ENCODE measurements at places on chromosomes 1 and 21. TPM values are rescaled to one million over a fixed set of nuclear protein-coding genes. Genes with fewer than 3 reads are reported as not detected.
A peak's percentile ranks its signal among the peaks of the same experiment; 100 is the strongest.

Gene CLIC6
- 3.1 TPM for polyA plus RNA-seq

Gene ARHGEF16
- 0.55 TPM for polyA plus RNA-seq

Gene NUF2
- polyA plus RNA-seq = 0.18 TPM

Gene SUSD4
- polyA plus RNA-seq = 0.08 TPM

Gene QSOX1
- polyA plus RNA-seq = 32.3 TPM

Gene COL9A2
- 0.12 TPM for polyA plus RNA-seq

Gene C1orf167
- polyA plus RNA-seq = 2.1 TPM

Gene EPHA2
- 1.3 TPM for polyA plus RNA-seq

Gene CYP4A11
- polyA plus RNA-seq = not detected

Gene LCE1B
- polyA plus RNA-seq = not detected

Gene CELF3
- not detected for polyA plus RNA-seq

Gene PTGS2
- 0.13 TPM for polyA plus RNA-seq

Gene FCAMR
- not detected for polyA plus RNA-seq

Gene HES4
- 20.2 TPM for polyA plus RNA-seq

Gene SPRR4
- polyA plus RNA-seq = not detected

Gene ATAD3C
- 0.61 TPM for polyA plus RNA-seq

Gene CD164L2
- polyA plus RNA-seq = not detected

Gene LEMD1
- not detected for polyA plus RNA-seq

Gene CFHR2
- not detected for polyA plus RNA-seq

Gene ZSWIM5
- 0.24 TPM for polyA plus RNA-seq

GRCh38 chr1:39980555-39981313 is 25.8 kb downstream of the MFSD2A start:
- no peak for DNase-seq

- DNase-seq = no peak
Observed at GRCh38 chr1:156560585-156561163, 11.7 kb downstream of the IQGAP3 start.

- peak; percentile 82 for DNase-seq
Observed at GRCh38 chr21:45142469-45143308, 68.3 kb downstream of the ADARB1 start.

DNA sequence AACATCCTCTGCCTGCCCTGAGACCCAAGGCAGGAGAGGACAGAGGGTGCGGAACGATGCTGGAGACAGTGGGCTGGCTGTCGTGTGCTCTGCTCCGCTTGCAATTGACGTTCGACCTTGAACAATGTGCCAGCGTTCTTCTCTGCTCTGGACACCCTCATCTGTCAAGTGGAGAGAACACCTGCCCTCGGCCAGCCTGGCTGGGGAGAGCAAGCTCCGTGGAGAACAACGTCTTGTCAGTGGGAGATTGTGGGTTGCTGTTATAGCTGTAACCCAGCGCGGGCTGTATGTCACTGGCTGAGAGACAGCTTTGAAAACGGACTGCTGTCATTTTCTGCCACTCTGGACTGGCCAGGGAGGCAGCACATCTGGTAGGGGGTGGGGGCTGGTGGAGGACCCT is 14.7 kb downstream of the KIAA1614 start:
- no peak for DNase-seq

- DNase-seq = no peak
Observed at GRCh38 chr1:30083800-30084464, 639.5 kb downstream of the MATN1 start.

- no peak for DNase-seq
Observed at GRCh38 chr1:235782601-235783000, 84.1 kb downstream of the LYST start.

DNA sequence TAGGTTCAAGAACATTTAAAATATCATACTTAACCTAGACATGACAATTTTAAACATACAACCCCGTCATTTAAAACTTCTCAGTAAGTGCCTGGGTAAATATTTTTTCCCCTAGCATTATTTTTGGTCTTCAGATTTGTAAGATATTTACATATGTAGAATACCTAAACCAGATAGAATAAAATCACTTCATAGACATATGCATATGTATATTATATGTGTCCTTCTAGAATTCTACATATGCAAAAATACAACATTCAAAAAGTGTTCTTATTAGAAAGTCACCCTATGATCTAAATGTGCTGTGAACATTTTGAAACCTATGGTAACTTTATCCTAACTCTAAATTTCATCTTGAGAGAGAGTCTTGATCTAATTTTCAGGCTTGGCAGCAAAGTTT is 1467.0 kb upstream of the B3GALT2 start:
- DNase-seq = no peak

- no peak for DNase-seq
Observed at GRCh38 chr1:87903242-87903641, 574.6 kb downstream of the LMO4 start.

- DNase-seq = no peak
Observed at GRCh38 chr1:20342294-20343148, 51.8 kb downstream of the VWA5B1 start.

GRCh38 chr1:242556276-242556675 is 31.8 kb upstream of the PLD5 start:
- DNase-seq = no peak

DNA sequence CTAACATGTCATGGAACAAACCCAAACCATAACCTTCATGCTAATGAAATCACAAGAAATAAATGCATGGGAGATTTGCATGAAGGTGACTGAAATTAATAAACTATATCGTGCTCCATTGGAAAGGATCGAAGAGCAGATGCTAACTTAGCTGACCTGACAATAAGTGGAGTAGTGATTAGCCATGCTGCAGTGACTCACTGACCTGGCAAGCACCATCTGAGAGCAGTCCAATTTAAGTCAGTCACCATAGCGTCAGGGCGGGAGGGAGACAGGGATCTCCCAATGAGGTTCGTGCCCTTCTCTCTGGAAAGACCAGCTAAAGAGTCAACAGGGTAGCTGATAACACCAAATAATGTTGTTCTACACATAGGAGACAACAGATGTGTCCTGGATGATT is 21.5 kb downstream of the OLIG2 start:
- no peak for DNase-seq

- no peak for DNase-seq
Observed at GRCh38 chr1:245686006-245686405, 531.2 kb downstream of the KIF26B start.

DNA sequence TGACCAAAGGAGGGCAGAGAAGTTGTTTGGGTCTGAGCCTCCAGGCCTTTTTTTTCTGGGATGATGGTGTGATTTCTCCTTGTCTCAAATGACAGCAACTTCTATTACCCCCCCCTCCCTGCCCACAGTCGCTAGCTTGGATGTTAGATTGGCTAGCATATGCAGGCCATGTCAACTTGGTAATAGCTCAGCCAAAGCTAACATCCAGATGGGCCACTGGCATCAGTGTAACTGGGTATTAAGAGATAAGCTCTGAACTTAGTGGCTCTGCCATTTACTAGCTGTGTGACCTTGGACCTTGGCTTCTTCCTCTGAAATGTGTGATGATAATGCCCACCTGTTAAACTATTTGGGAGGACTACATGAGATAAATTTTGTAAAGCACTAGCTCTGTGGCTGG is 86.9 kb upstream of the TSPAN2 start:
- no peak for DNase-seq

GRCh38 chr1:200034761-200035396 is 7.4 kb downstream of the NR5A2 start:
- DNase-seq = no peak

- no peak for DNase-seq
Observed at GRCh38 chr1:41915786-41916571, 2.7 kb downstream of the HIVEP3 start.

DNA sequence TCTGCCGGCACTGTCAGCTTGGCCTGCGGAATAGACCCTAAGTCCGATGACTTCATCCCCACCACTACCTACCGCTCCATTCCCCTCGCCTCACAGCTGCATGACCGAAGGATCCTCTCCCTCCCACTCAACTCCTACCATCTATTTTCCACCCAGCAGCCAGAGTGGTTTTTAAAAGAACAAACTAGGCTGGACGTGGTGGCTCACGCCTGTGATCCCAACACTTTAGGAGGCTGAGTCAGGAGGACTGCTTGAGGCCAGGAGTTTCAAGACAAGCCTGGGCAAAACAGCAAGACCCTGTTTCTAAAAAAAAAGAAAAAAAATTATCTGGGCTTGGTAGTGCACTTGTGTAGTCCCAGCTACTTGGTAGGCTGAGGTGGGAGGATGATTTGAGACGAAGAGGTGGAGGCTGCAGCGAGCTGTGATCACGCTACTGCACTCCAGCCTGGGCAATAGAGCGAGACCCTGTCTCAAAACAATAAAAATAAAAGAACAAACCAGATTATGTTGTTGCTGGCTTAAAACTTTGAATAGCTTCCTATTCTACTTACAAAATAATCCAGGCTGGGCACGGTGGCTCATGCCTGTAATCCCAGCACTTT is 59.0 kb downstream of the UBIAD1 start:
- DNase-seq = no peak

- DNase-seq = no peak
Observed at GRCh38 chr1:82323144-82323841, 522.6 kb downstream of the ADGRL2 start.

DNA sequence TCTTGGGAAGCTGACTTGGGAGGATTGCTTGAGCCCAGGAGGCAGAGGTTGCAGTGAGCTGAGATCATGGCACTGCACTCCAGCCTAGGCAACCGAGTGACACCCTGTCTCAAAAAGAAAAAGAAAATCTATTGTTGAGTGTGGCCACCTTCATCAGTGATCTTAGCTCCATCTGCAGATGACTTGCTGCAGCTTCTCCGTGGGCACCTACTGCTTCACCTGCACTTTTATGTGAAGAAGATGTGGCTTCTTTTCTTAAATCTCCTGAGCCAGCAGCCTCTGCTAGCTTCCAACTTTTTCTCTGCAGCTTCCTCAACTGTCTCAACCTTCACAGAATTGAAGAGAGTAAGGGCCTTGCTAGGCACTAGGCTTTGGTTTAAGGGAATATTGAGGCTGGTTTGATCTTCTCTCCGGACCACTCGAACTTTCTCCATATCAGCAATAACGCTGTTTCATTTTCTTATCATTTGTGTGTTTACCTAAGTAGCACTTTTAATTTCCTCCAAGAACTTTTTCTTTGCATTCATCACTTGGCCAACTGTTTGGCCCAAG is 28.0 kb downstream of the AGPAT3 start:
- DNase-seq = no peak

- no peak for DNase-seq
Observed at GRCh38 chr1:182121787-182122186, 60.3 kb upstream of the ZNF648 start.

Measured in psoas muscle (tissue), 8 donors.